Stimulated activated naive CD4-positive, alpha-beta T cell treated with Interleukin-2 at 50 U/mL for 16 hours (primary cell): ENCODE measurements at places on chromosomes 6 and 20.

DNA sequence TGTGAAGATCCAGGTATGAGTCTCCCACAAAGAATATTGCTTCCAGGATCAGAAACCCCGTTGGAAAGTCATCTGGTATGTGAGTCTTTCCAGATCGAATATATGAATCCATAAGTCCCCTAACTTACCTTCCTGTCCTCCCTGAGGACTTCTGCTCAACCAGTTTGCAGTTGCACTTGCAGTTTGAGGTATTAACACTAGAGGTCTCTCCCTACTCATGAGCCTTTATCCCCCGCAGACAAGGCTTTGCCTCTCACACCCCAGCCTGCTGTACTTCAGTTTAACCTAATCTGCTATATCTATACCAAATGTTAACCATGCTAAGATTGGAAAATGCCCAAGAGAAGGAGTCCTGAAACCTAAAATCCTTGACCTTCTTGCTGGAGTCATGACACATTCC lies 135.3 kb upstream of the DEFB112 start:
- DNase-seq, result no peak

GRCh38 chr6:130385064-130385695 lies 19.4 kb downstream of the TMEM200A start:
- DNase-seq, result no peak

- DNase-seq, result no peak
Observed at GRCh38 chr20:4051413-4052138, 36.2 kb upstream of the RNF24 start.

DNA sequence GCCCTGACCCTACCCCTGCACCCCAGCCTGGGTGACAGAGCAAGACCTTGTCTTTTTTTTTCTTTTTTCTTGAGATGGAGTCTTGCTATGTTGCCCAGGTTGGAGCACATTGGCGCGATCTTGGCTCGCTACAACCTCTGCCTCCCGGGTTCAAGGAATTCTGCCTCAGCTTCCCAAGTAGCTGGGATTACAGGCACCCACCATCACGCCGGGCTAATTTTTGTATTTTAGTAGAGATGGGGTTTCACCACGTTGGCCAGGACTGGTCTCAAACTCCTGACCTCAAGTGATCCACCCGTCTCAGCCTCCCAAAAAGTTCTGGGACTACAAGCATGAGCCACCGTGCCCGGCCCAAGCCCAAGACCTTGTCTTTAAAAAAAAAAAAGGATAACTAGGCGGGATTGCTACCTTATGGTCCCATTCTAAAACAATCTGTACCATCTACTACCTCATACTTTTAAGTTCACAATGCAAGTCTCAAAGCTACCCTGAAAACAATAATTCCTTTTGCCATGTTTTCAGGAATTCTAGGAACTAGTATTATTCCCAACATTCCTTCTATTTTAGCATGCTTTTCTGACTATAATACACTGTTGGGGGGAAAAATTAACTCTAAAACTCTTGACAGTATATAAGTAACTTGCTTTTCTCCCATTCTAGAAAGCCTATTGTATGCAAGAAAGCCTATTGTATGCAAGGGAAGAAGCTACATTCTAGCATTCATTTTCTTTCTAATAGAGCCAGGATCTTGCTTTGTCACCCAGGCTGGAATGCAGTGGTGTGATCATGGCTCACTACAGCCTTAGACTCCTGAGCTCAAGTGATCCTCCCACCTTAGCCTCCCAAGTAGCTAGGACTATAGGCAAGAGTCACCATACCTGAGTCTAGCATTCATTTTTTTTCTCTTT lies 6.6 kb downstream of the TUBB start:
- DNase-seq, result no peak

- no peak for DNase-seq
Observed at GRCh38 chr6:138972226-138972665, 15.8 kb downstream of the REPS1 start.

GRCh38 chr6:134002821-134003220 lies 49.6 kb downstream of the SLC2A12 start:
- DNase-seq, result no peak

- no peak for DNase-seq
Observed at GRCh38 chr6:108222064-108222463, 38.8 kb downstream of the SNX3 start.

GRCh38 chr6:73176057-73176456 lies 49.2 kb downstream of the KHDC1L start:
- DNase-seq, result no peak

DNA sequence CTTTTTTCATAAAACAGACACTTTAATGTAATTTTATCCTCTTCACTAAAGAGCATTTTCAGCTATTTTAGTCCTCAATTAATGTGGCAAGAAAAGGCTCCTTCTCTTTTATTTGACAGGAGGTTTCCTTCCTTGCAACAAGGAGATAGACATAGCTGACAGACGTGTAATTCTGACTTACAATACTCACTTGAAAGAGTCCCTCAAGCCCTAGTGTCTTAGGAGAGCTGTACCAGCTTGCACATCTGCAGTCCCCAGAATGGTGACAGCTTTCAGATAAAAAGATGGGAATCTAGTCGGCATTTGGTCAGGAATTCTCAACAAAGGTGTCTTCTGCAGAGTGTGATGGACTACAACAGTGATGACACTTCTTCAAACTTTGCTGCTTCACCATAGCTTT lies 603.7 kb upstream of the PTCHD4 start:
- DNase-seq, result no peak

DNA sequence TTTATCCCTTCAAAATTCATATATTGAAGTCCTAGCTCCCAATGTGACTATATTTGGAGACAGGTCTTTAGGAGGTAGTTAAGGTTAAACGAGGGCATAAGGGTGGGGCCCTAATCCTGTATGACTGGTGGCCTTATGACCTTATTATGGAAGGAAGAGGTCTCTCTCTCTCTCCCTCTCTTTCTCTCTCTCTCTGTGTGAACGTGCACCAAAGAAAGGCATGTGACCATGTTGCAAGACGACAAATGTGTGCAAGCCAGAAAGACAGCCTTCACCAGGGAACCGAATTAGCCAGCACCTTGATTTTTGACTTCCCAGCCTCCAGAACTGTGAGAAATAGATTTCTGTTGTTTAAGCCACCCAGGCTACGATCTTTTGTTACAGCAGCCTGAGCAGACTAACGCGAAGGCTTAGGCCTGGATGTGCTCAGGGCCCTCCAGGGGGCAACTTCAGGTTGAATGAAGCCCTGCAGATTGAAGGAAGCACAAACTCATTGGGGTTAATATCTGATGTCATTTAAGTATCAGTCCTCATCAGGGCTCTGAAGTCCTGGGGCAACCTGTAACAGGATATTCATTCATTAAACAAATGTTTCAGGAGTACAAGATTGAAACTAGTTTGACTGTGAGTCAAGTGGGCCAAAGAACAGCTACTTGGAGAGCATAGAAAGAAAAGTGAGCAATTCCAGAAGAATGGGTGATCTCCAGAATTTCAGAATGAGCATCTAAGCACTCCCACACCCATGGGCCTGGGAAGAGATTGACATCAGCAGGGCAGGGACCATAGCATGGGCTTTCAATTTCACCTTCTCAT lies 157.4 kb upstream of the TNFAIP3 start:
- peak; percentile 21 for DNase-seq

- DNase-seq, result no peak
Observed at GRCh38 chr20:33332905-33333456, 50.0 kb downstream of the BPIFB1 start.

DNA sequence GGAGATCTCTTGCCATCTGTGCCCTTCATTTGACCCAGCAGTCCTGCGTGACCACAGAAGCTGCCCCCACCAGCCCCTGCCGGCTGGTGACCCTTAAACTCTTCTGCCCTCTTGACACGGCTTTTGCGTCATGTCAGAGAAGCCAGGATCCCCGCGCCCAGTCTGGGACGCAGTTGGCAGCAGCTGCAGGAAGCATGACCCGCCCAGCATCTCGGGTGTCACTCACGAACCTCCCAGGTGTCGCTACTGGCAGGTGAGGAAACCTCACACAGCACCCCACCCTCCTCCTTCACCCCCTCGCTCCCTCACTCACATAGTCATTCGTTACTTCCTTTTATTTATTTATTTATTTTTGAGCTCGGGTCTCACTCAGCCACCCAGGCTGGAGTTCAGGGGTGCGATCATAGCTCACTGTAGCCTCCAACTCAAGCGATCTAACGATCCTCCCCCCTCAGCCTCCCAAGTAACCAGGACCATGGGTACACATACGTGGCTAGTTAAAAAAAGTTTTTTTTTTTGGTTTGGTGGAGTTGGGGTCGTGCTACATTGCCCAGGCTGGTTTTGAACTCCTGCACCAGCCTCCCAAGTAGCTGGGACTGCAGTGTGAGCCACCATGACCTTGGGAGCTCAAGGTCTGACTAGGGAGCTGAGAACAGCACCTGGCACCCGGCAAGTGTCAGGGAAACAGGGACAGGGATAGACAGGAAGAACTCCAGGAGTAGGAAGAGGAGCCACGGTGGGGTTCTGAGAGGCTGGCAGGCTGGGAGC lies 14.1 kb upstream of the SPDEF start:
- DNase-seq, result no peak

GRCh38 chr20:46936415-46937156 lies 41.9 kb downstream of the EYA2 start:
- no peak for DNase-seq

DNA sequence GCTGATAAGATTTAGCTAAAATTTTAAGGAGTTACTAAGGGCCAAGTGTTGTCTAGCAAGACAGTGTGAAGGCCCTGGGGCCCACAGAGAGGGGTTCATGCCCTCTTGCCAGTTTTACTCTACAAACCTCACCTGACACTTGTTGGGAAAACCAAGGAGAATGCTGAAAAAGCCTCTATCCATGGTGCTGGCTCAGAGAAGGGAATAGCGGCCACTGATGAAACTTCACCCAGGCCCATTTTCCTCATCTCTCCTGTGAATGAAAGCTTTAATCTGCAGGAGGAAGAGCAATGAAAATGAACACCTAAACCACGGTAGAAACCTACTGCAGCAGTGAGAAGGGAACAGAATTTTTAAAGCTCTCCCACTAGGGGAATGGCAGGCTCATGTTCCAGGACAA lies 317.3 kb upstream of the CNR1 start:
- no peak for DNase-seq

GRCh38 chr20:63103402-63104311 lies 96.9 kb upstream of the BHLHE23 start:
- DNase-seq, result no peak
